Activated CD4-positive, alpha-beta T cell treated with anti-CD3 and anti-CD28 coated beads for 1 hour (primary cell): ENCODE measurements at places on chromosomes 1 and 21.
A peak's percentile ranks its signal among the peaks of the same experiment; 100 is the strongest.

- no peak for DNase-seq
These were observed 24.7 kb downstream of the PALMD start for GRCh38 chr1:99670583-99670982.

DNA sequence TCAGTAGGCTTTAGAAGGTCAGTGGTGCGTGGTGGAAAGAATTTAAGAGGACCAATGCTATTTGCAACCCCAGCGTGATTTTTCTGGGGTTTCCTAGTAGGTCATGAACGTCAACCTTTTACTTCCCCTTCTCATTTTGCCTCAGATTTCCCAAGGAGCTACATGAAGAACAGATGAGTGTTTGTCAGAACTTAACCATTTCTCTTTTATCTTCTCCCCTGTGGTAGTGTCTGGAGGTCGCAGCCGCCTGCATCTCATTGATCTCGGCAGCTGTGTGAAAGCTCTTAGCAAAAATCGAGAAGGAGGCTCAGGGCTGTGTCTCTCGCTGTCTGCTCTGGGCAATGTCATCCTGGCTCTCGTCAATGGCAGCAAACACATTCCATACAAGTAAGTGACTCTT lies 491.1 kb downstream of the KIF26B start:
- no peak for DNase-seq

DNA sequence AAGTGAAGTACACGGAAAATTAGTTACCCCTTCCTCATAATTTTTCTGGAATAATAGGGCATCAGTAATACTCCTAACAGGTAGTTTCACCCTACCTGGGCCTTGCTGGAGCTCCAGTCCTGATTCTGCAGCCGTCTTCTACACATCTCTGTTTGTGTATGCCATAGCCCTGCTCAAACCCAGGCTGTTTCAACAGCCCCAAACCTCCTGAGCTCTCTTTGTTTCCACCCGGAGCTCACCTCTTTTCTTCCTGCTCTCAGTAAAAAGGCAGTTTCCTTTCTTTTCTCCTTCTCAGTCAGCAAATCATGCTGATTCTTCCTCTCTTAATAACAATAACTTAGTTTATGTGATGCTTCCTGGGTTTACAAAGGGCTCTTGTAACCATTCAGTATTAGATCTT lies 355.1 kb upstream of the RUNX1 start:
- no peak for DNase-seq

GRCh38 chr21:33157303-33157702 lies 72.4 kb upstream of the IFNAR2 start:
- no peak for DNase-seq

- DNase-seq, result no peak
These were observed 59.2 kb upstream of the KCNK2 start for GRCh38 chr1:215023155-215023832.

GRCh38 chr1:75612976-75613375 lies 2.1 kb upstream of the SLC44A5 start:
- no peak for DNase-seq

GRCh38 chr1:206975306-206975705 lies 5.0 kb upstream of the FCAMR start:
- DNase-seq, result no peak

DNA sequence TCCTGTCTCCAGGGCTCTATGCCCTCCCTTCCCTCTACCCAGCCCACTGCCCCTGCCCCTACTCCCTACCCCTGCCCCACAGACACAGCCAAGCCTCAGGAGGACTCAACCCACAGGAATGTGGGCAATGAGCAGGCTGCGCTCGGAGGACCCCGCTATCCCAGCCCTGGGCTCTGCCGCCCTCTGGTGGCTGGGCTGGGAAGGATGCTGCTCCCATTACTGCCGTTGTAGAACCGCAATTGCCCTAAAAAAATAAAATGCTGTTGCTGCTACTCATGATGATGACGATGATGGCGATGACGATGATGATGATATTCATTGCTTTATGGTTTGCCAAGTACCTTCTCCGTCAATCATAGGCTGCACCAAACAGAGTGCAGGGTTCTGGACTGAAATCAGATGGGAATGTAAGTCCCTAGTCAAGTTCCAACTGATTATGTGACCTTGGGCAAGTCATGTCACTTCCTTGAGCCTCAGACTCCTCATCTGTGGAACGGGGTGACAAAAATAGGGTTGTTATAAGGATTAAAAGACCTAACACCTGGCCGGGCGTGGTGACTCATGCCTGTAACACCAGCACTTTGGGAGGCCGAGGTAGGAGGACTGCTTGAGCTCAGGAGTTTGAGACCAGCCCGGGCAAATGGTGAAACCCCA lies 24.6 kb downstream of the ARHGEF19 start:
- peak; percentile 68 for DNase-seq

GRCh38 chr1:162166917-162167615 lies 97.6 kb downstream of the NOS1AP start:
- DNase-seq, result no peak

DNA sequence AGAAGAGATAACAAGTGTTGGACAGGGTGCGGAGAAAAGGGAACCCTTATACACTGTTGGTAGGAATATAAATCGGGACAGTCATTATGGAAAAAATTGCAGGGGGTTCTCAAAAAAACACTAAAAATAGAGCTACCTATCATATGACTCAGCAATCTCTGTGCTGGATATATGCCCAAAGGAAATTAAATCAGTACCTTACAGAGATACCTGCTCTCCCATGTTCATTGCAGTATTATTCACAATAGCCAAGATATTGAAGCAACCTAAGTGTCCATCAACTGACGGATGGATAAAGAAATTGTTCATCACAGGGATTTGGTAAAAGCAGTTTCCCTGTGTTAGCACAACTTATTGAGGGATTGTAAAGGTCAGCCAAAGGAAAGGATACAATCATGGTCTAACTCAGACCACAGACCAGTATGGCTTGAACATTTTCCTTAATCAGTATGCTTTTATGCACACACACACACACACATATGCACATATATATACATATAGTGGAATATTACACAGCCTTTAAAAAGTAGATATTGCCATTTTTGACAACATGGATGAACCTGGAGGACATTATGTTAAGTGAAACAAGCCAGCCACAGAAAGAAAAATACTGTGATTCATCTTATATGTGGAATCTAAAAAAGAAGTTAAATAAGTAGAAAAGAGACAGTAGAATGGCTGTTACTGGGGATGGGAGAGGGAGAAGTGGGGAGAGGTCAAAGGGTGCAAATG lies 44.2 kb upstream of the IRF2BP2 start:
- no peak for DNase-seq

GRCh38 chr1:218164930-218165700 lies 120.0 kb upstream of the RRP15 start:
- DNase-seq, result no peak

DNA sequence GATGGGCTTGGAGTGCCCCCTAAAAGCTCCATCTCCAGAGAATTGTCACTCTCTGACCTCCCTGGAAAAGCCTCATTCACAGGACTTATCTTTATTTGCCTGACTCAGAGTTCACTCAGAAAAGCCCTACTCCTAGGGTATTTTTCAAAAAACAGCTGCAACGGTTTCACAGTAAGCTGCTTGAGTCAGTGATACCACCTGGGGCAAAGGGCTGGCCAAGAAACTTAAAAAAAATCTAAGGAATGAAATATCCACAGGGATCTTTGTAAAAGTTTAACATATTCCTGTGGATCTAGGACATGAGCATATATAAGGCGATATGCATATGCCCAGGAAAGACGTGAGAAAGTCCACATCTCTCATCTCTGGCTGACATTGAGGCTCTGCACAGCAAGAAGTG lies 33.8 kb upstream of the TSPAN2 start:
- DNase-seq, result no peak

- no peak for DNase-seq
These were observed 279.4 kb downstream of the RGS7 start for GRCh38 chr1:241077386-241078147.

DNA sequence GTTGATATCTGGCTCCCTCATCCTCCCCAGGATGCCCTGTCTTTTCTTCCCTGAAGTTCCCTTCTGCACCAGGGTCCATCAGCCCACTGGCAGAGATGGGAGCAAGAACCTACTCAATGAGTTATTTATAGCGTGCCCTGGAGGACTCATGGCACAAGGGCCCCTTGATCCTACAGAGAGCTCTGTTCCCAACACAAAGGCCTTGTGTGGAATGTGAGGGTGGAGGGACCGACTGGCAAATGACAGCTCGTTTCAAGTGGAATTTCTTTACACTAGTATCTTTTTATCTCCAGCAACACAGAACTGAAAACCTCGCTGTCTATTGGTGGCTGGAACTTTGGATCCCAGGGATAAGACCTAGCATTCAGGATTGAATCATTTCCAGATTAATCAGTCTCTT lies 22.4 kb downstream of the CHI3L2 start:
- DNase-seq, result no peak

DNA sequence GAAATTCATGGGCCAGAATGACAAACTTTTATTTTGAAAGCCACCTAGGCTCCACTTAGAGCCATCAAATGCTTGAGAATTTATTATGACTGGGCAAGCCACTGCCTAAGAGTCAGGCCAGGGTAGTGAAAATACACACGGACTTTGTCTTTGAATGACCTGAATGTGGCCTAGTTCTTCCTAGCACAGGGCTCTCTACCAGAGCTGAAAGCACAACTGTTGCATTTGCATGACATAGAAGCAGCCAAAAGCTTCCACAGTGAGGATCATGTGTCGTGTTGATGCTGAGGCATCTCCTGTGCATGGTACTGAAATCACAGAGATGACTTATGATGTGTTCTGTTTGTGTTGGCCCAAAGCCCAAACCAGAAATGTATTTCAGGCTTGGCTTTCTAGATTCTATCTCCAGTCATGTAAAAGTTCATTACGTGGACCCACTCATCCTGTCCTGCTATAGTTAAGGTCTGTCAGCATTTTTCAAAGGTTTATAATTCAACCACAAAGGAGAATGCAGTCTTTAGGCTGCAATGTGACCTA lies 164.0 kb upstream of the UBE2U start:
- no peak for DNase-seq
